Stimulated activated CD4-positive, alpha-beta T cell treated with anti-CD3 and anti-CD28 coated beads, Interleukin-12 subunit alpha, Interleukin-12 subunit beta, amount 100 ng/mL, for 24 hours (primary cell): ENCODE measurements at places on chromosomes 5 and 9.

- no peak for DNase-seq
Observed at GRCh38 chr5:32460702-32461101, 16.2 kb upstream of the ZFR start.

DNA sequence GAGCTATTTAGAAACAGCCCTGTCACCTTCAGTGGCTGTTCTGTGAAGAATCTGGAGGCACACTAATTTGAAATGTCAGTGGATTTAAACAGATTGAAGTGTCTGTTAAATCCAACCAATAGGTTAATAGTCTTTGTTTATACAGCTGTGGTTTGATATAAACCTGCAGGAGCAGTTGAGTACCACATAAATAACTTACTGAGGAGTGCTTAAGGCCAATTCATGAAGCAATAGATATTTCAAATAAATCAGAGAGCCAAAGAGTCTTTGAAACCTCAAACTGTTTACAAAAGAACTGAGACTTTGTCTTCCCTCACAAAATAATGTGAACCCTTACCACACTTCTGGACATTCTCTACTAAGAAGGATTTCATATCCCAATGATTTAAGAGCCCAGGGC, 111.9 kb downstream of the FEM1C start:
- DNase-seq = no peak

DNA sequence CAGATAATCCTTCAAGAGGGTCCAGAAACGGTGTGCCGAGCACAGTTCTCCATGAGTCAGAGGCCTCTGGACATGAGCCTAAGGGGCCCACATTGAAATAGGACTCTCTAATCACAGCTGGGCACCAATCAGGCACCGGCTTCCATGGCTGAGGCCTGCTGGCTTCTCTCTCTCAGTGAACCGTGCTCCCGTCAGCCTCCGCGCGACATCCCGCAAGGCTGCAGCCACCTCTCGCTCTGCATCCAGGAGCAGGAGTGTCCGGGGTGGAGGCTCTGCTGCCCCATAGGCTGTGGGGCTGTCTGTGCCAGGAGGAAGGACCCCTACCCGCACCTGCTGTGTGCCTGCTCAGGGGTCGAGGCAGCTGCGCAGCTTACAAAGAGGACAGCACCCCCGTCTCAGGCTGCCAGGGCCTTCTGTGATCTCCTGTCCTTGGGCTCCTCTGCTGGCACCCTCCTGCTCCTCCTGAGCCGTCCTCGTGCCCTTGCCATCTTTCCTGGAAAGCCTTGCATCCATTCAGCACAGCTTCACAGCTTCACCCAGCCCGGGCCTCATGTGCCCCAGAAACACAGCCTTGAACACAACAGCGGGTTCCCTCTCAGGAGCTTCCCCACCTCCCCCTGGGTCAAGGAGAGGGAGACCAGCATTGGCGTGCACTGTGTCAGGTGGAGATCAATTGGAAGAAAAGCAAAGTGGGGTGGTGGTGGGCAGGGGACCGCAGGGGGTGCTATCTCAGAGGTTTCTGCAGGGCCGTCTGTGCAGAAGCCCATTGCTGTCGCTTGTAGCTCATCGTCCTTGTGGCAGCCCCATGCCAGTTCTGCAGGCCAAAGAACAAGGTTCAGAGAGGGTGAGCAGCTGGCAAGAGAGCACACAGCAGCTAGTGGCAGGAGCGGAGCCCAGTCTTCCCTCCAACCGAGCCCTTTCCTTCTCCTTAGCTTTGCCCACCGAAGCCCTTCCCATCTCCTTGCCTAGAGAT, 22.8 kb upstream of the FCN1 start:
- no peak for DNase-seq

DNA sequence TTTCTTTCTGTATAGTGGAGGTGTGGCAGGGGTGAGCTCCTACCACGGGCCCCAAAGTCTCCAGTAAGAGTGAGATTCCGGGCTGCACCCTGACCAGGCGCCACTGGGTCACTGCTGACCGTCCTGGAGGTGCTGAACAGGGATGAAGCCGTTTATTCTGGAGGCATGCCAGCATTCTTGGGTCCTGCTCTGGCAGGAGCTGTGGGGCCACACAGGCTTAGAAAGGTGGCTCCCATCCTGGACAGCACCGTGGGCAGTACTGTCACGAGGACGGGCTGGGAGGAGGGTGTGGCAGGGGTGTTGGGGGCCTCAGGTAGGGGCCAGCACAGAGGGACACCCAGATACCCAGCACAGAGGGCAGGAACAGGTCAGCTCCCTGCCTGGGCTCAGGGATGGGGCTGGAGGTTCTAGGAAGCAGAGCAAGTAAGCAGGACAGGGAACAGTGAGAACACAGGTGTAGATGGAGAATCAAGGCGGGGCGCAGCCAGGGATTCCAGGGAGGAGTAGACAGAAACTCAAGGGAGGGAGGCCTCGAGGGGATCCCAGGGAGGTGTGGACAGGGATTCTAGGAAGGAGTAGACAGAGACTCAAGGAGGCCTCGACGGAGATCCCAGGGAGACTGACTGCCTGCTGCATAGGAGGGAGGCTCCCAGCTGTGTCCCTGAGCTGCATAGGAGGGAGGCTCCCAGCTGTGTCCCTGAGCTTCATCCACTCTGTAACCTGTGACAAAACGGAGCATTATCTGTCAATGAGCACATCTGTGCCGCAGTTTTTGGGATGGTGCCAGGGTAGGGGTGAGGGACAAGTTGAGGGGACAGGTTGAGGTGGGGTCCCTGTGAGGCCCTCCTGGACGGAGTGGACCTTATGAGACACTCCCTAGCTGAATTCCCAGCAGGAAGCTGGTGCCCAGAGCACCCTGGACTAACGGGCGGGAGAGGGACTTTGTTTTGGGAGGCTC, 1.1 kb upstream of the PLEKHG4B start:
- no peak for DNase-seq

GRCh38 chr5:134530301-134531077, 5.0 kb downstream of the JADE2 start:
- DNase-seq = no peak

DNA sequence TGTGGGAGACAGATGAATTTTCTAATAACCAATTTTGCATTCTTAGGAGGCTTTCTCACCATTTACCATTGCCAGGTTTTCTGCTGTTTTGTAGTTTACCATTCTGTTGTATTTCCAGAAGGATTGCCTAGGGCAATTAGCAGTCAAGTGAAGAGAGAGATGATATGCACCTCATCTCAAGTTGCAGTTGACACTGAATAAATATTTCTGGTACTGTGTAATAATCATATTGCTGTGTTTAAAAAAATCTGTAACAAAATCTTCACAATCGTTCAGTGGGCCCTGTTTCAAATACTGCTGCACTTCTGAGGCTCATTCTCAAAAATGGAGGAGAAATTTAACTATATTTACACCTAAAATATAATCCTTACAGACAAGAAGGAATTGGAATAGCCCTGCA, 706.1 kb upstream of the PTPRD start:
- DNase-seq = no peak

GRCh38 chr5:99911971-99912370, 623.2 kb upstream of the FAM174A start:
- no peak for DNase-seq

- DNase-seq = no peak
Observed at GRCh38 chr5:153147891-153148623, 342.4 kb upstream of the GRIA1 start.

DNA sequence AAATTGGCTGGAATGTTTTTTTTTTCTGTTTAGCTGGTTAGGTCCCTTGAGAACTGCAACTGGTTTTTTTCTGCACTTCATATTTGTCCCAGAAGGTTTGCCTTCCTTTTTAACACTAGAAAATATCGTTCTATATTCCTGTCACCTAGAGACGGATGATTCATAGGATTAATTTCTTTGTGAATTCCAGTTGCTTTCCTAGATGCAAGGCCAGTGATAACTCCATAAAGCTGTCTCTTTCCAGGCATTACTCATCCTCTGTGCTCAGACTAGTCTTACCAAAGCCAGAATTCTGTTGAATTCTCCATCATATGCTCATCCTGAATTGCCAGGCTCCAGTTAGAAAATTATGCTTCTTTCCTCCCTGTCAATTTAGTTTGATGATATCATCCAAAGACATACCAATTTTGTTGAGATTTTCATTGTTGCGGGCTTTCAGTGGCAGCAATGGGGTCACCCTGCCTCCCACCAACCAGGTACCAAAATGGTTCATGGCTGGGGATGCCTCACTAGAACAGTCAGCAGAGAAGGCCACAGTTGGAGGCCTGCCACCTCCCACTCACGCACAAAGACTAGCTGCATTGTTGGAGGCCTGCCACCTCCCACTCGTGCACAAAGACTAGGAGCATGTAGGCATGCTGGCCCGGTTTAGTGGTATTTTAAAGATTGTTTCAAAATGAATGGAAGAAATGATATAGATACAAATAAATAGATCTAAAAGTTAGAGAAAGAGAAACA, 8.5 kb downstream of the BAAT start:
- no peak for DNase-seq

GRCh38 chr5:88745093-88745696, 137.8 kb downstream of the MEF2C start:
- DNase-seq = no peak

GRCh38 chr5:80250801-80251200, 5.0 kb downstream of the SERINC5 start:
- no peak for DNase-seq

DNA sequence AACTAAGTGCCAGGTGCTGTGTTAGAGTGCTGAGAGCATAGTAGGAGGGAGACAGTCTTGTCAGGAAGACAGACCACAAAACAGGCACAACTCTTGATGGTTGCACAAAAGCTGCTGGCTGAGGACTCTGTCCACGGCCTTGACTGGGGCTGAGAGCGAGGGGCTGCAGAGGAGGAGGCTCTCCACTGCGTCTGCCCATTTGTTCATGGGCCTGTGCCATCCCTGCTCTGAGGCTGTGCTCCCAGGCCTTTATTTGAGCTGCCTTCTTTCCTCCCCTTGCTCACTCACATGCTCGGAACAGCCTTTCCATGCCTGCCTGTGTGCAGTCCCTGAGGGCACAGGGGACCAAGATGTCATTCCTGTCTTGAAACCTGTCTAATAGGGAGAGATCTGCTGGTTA, 147.8 kb downstream of the CACNA1B start:
- DNase-seq = no peak

- DNase-seq = no peak
Observed at GRCh38 chr9:103669296-103669695, 424.8 kb upstream of the SMC2 start.

DNA sequence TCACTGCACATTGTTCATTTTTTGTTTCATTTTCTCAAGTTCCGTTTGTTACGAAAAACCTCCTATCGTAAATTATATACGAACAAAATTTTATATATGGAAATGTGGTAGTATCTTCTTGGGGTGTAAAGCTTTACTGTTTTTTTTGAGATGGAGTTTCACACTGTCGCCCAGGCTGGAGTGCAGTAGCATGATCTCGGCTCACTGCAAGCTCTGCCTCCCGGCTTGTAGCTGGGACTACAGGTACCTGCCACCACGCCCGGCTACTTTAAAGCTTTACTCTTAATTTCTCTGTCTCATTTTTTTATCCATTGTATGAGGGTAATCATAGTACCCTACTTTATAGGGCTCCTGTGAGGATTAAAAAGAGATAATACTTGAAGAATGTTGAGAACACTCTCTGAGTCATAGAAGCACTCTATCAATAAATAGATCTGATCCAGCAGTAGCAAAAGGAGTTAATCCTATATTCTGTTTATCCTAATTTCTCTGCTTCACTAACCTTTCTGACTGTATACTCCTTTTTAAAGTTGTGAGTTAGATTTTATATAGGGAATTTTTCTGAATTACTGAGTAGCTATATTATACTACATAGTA, 5.6 kb upstream of the LRRC70 start:
- no peak for DNase-seq

DNA sequence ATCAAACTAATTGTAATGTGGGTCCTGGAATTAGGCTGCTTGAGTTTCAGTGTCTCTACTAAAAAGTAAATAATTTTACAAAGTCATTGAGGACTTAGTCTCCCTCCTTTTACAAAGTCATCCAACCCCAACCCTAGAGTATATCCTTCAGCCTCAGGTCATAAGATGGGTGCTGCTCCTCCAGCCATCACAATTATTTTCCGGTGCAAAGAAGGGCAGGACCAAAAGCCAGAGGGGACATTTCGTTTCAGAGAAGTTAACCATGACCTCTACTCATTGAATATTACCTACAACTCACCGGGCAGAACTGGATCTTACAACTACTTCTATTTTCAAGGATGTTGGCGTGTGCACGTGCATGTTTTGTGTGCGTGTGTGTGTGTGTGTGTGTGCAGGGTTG, 60.5 kb upstream of the TNFSF8 start:
- no peak for DNase-seq

GRCh38 chr5:103089272-103089671, 30.7 kb downstream of the GIN1 start:
- DNase-seq = no peak

DNA sequence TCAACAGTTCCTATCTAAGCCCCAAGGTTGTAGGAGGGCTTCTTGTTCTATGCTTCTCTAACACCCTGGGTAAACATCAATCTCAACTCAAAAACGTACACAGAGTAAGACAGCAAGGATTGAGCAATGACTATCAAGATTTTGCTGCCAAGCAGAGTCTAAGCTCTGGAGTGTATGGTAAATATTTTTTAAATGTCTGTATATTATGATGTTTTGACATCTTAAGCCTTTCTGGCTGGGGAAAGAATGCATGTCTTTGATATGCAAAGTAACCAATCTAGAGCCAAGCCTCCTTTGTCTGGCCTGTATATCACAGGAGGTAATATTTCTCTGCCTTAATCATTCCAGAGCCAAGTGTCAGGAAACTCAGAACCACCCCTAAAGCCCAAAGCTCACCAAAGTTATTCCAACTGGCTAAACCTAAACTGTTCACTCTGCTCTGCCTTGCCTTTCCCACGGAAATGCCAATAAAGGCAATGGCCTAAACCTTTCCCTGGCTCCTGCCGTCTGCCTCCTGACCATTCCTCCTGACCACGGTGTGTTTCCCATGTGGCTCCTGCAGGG, 45.2 kb downstream of the YIPF5 start:
- DNase-seq = no peak

- DNase-seq = no peak
Observed at GRCh38 chr5:10607023-10607665, 43.3 kb downstream of the ANKRD33B start.

DNA sequence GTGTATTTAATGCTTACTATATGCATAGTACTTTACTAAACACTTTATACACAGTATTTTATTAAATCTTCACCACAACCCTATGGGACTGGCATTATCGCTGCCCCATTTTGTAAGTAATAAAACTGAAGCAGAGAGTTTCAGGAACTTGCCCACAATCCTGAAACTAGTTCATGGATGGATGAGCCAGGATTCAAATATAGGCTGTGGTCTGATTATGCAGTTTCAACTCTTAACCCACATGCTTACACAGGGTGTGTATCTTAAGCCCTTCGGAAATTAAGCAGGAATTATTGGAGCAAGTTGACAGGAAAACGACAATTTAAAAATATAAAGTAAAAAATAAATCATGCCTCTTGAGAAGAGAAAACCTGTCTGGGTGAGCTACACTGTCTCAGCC, 109.0 kb downstream of the ATP10B start:
- no peak for DNase-seq

GRCh38 chr5:143435210-143435657, 31.7 kb upstream of the NR3C1 start:
- DNase-seq = no peak

GRCh38 chr5:107917983-107918382, 247.2 kb upstream of the EFNA5 start:
- no peak for DNase-seq

GRCh38 chr5:78503958-78504653, 143.7 kb downstream of the SCAMP1 start:
- DNase-seq = no peak
